ENCODE measurements at places on chromosomes 12 and 14.

DNA sequence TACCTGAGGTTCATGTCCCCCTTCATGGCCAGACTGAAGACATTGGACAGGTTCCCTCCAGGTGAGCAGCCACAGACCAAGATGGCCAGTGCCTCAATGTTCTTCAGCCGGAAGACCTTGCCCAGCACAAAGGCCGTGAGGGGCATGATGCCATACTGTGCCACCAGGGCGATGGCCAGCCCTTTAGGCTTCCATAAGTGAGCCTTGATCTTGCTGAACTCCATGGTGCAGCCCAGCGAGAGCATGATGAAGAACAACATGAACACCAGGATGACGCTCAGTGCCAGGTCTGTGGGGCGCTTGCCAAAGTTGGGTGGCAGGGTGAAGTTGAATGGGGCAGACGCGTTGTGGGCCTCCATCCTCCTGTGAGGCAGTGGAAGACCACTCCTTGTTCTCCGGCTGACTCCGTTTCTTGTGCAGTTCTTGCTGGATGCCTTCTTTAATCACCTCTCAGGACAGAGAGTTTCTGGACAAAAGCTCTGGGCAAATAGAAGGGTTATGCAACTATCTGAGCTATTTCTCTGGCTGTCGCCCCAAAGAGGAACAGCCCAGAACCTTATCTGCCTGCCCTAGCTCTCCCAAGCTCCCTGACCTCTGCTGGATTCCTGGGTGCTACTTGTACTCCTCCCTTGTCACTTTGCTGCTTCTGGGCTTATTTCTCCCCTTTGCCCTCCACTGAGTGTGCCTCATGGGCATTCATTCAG, at the start of gene SLC10A1:
TSS of gene SLC10A1 (minus strand) at position 445 of the 704 bp plus-strand sequence. CDS start at position 359, 86 bp downstream.
- no peak for DNase-seq

DNA sequence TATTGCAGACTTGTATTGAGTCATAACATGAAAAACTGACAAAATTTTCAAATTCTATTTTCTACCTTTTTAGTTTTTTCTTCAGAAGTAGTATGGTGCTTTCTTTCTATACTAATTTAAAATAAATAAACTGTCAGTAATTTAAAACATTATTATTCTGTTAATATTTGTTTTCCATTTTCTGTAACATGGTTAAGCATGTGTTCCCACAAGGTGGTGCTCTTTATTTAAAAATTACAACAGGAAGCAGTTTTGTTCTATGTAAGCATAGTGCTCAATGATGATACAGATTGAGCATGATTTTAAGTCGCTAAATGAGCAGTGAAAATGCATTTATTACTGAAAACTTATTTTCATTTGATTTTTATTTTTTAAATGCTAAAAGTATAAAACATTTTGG, 114.6 kb downstream of the PPFIA2 start:
- DNase-seq: no peak

DNA sequence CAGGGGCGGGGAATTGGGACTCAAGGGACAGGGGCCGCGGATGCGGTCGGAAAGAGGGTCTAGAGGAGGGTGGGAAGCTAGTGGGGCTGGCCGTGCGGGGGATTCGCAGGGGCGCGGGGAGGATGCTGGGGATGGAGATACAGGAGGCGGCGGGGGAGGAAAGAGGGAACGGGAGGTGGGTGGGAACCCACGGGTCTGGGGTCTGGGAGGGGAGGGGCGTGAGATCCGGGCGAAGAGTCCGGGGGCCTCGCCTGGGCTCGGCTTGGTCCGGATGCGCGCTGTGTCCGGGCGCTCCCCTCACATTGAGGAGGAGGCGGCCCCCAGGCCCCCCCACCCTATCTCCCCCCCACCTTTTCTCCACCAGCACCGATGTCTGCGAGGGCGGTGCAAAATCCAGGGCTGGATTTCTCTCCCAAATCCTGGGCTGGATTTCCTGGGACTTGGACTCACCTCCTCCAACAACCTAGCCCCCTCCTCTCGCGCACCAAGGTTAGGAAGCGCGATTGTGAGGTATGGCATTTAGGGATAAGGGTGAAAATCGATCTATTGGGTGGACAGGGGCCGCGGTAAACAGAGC, at the start of gene AGAP2:
TSS of gene AGAP2 (minus strand) at position 82 of the 577 bp plus-strand sequence. CDS start 496 bp downstream, outside the sequence.
- no peak for DNase-seq

GRCh38 chr14:98859301-98859700, 412.7 kb downstream of the BCL11B start:
- DNase-seq: no peak

DNA sequence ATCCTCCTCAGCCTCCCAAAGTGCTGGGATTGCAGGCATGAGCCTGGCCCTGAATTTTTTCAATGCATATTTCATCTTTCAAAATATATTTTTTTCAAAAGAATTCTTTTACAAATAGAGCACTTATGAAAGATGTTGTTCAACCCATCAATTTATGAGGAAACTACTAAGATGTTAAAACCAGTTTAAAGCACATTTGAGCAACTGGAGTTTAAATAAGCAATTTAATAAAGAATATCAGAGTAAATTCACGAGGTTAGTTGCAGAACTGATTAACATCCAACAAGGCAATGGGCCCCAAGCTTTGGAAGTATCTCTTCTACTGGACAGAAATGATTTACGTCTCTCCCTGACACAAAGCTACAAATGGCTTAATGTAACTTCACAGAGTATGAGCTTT, 23.3 kb downstream of the GLT1D1 start:
- DNase-seq: no peak

- no peak for DNase-seq
Measured at GRCh38 chr14:73744175-73744867, 30.1 kb upstream of the PNMA1 start.

DNA sequence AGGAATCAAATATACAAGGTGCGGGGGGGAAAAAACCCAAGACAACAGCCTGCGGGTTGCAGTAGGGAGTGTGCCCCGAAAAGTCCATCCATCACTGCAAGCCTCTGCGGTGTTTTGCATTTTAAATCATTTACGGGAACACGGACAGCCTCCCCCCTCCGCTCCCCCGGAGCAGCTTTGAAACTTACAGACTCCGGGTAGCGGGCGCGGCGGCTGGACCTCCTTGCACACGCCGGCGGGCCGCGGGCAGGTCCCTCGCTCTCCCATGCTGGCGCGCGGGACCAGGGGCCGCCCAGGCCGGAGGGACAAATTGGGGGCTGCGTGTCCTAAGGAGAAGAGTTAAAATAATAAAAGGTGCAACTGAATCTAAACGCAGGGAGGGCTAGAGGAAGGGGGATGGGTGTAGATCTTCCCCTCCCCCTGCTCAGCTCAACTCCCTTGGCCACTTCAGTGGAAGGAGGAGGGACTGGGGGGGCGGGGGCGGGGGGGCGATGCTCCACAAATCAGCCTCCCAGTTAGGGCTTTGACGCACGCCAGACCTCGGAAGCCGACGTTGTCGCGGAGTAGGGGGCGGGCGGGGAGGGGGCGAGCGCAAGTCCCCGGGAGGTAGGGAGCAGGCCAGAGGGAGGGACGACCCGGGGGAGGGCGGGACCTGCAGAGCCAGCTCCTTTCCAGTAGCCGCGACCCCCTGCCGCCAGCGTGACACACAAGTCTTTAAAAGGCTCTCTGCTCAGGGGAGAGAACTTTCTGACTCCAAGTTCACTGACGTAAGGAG, at the start of gene KCNJ8:
TSS of gene KCNJ8 (minus strand) at position 349 of the 775 bp plus-strand sequence. CDS start 1,090 bp downstream, outside the sequence.
- DNase-seq: no peak

GRCh38 chr12:85036234-85036707, at the start of the genes LRRIQ1 and TSPAN19:
LRRIQ1 (plus strand) TSS chr12:85036351; CDS start chr12:85038177, 1,826 bp downstream.
TSPAN19 (minus strand) TSS chr12:85036277; CDS start chr12:85029946, 6,331 bp downstream.
- DNase-seq: peak; percentile 69

DNA sequence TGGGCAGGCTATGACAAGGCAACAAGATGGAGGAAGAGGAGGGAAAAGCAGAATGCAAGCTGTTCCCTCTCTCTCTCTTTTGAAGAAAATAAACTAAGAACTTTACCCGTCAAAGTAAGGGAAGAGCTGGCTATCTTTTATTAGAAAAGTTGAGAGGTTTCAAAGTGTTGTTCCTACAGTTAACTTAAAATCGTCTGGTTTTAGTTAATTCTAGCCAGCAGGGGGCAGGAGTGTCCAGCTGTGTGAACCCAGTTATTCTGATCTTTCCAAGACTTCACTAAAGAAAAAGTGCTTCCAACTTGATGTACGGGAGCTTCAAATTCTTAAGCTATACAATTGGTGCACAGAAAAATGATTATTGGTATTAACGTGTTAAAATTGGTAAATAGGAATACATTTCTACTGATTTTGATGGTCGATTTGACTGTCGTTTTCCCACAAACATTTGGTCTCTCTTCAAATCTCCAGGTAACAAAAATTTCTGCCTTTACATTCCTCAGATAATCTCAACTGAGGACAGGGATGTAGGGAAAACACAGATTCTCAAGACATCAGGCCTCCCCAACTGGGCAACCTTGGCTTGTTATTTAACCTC, 28.4 kb upstream of the MON2 start:
- DNase-seq: peak; percentile 29

GRCh38 chr14:74628418-74628817, 16.4 kb upstream of the LTBP2 start:
- DNase-seq: no peak
